KBM-7 (cell line): ENCODE measurements at places on chromosomes 1 and 21.

- DNase-seq, result peak; percentile 84
These were observed 791 bp upstream of the STUM start for GRCh38 chr1:226547754-226548191.

DNA sequence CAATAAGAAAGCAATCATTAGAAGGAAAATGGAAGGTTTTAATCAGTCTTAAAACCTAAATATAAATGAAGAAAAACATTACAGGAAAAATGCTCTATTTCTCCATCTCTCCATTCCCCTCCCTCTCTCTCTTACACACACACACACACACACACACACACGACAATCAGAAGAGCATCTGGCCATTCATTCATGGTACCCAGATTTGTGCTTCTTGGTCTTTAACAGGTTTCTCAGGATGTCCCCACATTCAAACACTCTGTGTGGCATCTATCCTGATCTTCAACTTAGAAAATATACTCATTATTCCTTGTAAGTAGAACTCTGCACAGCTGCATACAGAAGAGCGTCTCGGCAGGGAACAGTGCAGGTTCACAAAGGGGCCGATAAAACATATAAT lies 779 bp downstream of the LRRC40 start:
- peak; percentile 37 for DNase-seq

GRCh38 chr1:33425900-33426299 lies 5.0 kb downstream of the PHC2 start:
- DNase-seq, result no peak

GRCh38 chr1:59692591-59692990 lies 122.2 kb upstream of the HOOK1 start:
- peak; percentile 87 for DNase-seq

- DNase-seq, result no peak
These were observed 159.9 kb upstream of the HMCN1 start for GRCh38 chr1:185574139-185574875.

- no peak for DNase-seq
These were observed 14.0 kb upstream of the UMODL1 start for GRCh38 chr21:42056996-42057689.

DNA sequence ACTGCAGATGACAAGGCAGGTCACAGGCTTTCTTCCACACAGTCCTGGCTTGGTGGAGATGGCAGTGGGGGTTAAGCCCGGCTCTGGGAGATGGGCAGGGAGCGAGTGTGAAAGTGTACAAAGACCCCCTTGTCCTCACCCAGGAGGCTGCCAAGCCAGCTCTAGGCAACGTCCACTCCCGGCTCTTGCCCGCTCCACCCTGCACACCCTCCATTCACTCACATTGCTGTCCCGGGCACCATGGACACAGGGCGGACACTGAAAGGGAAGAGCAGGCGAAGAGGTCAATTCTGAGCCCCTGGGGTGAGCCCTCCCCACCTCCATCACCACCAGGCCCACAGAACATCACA lies 8.9 kb downstream of the COL16A1 start:
- DNase-seq, result no peak

DNA sequence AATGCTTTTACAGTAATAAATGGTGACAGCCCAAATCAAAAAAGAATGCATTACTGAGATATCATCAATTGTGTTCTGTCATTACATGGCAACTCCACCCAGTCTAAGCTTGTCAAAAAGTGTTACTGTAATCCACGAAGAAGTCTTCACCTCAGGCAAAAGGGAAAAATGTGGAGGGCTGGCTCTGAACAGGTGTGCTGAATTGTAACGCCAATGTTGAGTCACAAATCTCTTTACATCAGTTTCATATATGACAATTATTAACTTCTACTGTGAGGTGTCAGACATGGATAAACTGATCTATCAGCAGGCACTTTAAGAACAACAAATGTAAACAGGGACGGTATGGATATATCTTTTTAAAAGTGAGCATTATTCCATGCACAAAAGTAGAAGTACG lies 98.5 kb upstream of the DMRTA2 start:
- DNase-seq, result no peak

- DNase-seq, result peak; percentile 60
These were observed 5.7 kb upstream of the PLPP3 start for GRCh38 chr1:56584910-56585528.

GRCh38 chr1:9207086-9207485 lies 27.5 kb upstream of the H6PD start:
- no peak for DNase-seq

- DNase-seq, result peak; percentile 74
These were observed 1.1 kb upstream of the LCK start for GRCh38 chr1:32249831-32250525.

- DNase-seq, result no peak
These were observed 585 bp upstream of the AHCTF1 start for GRCh38 chr1:246932366-246932700.
